ENCODE measurements at places on chromosomes 3 and 15.

DNA sequence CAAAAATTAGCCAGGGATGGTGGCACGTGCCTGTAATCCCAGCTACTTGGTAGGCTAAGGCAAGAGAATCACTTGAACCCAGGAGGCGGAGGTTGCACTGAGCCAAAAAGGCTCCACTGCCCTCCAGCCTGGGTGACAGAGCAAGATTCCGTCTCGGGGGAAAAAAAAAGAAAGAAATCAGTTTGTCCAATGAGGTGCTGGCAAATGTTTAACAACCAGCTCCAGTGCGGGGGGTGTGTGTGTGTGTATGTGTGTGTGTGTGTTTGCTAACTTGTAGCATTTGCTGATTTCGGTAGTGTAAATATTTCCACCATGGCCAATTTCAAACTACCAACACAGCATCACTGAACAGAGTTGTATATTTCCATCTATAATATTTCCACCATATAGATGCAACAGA lies 23.8 kb upstream of the IDH2 start:
- no peak for DNase-seq

DNA sequence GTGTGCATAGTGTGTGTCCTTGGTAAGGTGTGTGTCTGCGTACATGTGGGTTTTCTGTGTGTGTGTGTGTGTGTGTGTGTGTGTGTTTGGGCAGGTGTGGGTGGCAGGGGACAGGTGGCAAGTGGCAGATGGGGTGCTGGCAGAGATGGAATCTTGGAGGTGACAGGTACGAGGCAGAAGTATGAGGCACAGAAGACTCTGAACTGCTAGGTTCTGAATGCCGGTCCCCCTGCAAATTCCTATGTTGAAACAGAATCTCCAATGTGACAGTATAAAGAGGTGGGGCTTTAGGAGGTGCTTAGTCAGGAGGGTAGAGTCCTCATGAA lies 29.8 kb downstream of the SRPRB start:
- no peak for DNase-seq

DNA sequence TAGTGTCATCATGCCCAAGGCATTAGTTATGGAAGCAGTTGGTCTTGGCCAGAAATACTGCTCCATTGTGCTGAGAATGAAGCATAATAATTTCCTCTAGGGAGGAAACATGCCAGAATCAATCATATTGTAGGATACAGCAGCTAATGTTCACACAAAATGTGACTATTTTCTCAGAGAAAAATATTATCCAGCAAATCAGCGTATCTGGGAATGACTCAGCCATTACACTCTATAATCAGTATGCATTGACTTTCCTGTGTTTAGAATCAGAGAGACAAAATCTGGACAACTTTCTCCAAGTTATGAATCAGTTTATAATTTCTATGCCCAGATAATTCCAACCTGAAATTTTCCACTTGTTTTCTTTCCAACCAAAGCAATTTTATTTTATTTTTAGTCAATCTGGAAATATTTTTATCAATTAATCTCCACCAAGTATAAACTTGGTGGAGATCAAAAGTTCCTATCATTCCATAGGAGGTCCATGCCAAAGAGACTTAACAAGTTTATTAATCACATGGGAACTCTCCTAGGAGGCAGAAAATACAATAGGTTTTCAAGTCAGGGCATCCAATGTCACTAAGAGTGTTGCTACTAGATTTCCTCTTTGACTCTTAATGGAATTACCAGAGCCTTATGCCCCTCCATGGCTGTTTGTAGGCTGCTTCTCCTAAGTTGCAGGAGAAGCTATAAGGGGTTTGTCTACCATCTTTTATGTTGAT lies 36.4 kb downstream of the SUCNR1 start:
- no peak for DNase-seq

- DNase-seq = no peak
Observed at GRCh38 chr3:4852780-4853748, 126.2 kb upstream of the BHLHE40 start.

DNA sequence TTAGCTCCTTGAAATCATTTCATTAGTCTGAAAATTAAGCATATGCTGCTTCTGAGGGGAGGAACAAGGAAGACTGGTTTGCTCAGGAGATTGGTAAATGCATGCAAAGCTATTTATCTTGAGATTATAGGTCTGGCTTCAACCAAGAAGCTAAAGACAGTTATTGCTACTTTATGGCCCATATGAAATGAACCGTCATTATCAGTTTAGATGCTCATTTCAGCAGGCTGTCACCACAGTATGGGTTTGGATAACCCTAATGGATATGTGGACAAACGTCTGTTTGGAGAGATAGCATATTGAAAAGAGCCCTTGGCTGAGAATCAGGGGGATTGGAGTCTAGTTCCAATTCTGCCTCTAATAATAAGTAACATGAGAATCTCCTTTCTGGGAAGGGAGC lies 922.6 kb downstream of the TUSC7 start:
- DNase-seq = no peak

Data from CD4-positive, alpha-beta memory T cell (primary cell).